Astrocyte of the hippocampus (primary cell): ENCODE measurements at places on chromosomes 12 and 14.
A peak's percentile ranks its signal among the peaks of the same experiment; 100 is the strongest.

GRCh38 chr12:118189741-118190191 lies 53.8 kb downstream of the PEBP1 start:
- peak; percentile 76 for DNase-seq

DNA sequence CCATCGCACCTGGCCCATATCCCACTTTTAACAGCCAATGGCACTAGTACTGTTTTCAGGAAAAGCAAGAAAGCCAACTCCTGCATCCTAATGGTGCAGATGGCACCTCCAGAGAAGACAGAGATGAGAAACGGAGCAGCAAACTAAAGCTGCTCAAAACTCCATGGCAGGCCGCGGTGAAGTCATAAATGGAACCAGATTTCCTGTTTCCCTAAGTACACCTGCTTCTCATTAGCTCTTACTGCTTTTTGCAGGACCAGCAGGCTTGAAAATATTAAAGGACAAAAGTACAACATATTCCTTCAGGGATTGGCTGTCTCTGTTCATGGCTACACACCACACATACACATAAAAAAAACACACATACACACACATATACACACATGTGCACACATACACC lies 36.7 kb upstream of the LGALS3 start:
- DNase-seq = no peak

DNA sequence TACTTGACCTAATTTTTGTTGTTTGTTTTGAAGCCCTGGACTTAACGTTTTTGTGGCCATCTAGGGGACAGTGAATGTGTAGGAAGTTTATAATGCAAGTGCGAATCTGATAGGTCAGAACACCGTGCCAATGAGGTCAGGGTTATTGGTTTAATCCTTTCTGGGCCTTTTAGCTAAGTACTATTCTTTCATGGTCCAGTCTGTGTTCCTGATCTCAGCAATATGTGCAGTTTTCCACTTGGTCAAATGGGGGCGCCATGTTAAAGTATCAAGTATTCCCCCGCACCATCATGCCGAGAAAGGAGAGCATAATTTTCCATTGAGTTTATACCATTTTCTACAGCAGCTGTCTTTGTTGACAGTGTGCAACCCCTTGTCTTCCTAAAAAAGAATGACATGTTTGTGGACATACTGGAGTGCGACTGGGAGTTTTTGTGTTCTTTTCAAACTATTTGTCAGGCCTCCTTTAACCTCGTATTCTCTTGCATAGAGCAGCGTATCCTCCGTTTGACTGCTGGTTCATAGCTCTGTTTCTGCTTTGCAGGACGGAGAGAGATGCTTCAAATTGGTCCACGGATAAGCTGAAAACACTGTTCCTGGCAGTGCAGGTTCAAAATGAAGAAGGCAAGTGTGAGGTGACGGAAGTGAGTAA lies 1.3 kb downstream of the AHSA1 start:
- peak; percentile 84 for DNase-seq

- DNase-seq = no peak
Measured at GRCh38 chr12:11204173-11204572, 17.4 kb upstream of the TAS2R42 start.

DNA sequence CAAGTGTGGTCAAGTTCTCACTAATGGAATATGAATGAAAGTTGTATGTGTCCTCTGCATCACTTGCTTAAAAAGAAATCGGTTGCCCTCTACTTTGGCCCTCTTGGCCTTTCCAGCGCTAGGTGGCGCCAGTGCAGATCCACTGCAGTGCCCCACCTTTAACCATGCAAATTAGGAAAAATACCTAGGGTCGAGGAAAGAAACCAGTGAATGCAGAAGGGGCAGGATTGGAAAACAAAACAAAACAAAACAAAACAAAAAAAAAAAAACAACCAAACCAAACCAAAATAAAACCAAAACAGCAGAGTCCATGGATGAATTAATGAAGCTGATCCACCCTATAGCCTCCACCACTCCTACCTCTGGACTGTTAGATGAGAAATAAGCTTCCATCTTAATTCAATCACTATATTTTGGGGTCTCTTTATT lies 12.9 kb upstream of the NEMF start:
- DNase-seq = peak; percentile 86

DNA sequence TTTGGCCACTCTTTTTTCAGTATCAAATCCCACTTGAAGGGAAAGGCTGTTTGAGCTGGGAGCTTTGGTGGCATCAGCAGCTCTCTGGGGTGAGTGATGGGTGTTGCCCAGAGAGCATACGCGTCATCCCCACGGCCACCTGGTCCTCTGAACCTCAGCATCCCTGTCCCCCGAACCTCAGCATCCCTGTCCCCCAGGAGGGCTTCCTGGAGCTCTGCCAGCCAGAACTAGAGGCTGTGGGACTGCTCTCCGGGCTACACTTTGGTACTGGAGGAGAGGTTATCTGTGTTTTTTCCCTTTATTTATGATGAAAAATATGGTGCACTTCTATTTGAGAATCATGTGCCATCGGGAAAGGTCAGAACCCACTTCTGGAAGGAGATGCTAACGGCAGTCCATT lies 131.5 kb upstream of the RTL1 start:
- DNase-seq = no peak

- no peak for DNase-seq
Measured at GRCh38 chr12:12798480-12798879, 13.0 kb downstream of the APOLD1 start.

- peak; percentile 72 for DNase-seq
Measured at GRCh38 chr12:69024907-69025306, 91.9 kb upstream of the CPM start.

DNA sequence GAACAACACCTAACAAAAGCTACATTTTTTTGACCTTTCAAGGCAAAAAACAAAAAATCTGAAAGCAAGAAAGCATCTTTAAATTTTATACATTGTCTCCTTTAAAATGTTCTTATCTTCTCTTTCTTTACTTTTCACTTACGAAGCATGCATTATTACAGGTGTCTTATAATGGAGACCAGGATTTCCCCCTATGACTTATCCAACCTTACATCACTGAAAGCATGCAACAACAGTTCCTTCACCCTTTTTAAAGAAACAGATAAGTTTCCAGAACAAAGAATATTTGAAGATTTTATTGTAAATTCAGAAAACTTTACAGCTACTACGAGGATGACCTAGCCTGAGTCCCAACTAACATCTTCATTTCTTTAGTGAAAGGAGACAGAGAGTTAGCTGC lies 277.2 kb downstream of the AKAP6 start:
- peak; percentile 55 for DNase-seq

- DNase-seq = no peak
Measured at GRCh38 chr12:90079529-90080210, 371.0 kb upstream of the ATP2B1 start.

DNA sequence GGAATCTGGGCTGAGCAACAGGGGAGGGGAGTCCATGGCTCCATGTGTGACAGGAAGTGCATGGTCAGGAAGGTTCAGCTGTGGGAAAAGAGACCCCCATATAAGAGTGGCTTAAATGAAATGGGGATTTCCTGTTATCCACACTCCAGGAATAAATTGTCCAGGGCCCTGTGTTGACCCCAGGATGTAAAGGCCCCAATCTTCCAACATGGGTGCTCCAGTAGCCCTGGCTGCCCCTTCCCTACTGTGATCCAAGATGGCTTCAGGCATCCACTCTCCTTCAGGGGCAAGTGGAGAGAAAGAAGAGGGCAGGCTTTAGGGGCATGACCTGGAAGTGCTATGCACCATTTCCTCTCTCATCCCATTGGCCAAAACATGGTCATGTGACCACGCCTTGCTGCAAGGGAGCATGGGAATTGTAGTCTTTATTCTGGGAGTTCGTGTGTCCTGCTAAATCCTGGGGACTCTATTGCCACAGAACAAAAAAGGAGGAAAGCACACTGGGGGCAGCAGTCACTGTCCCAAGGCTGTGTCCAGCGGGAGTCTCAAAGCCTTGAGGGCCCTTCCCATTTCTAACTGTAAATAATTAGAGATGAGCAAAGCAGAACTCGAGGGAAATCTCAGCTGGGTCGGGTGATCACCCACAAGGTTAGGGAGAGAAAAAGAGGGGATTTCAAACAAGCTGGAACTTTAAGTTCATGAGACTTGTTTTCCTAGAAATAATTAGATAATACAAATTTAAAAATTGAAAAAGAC lies 289.2 kb downstream of the ADGRD1 start:
- no peak for DNase-seq

GRCh38 chr14:100883789-100884101 lies 19.8 kb downstream of the RTL1 start:
- no peak for DNase-seq

DNA sequence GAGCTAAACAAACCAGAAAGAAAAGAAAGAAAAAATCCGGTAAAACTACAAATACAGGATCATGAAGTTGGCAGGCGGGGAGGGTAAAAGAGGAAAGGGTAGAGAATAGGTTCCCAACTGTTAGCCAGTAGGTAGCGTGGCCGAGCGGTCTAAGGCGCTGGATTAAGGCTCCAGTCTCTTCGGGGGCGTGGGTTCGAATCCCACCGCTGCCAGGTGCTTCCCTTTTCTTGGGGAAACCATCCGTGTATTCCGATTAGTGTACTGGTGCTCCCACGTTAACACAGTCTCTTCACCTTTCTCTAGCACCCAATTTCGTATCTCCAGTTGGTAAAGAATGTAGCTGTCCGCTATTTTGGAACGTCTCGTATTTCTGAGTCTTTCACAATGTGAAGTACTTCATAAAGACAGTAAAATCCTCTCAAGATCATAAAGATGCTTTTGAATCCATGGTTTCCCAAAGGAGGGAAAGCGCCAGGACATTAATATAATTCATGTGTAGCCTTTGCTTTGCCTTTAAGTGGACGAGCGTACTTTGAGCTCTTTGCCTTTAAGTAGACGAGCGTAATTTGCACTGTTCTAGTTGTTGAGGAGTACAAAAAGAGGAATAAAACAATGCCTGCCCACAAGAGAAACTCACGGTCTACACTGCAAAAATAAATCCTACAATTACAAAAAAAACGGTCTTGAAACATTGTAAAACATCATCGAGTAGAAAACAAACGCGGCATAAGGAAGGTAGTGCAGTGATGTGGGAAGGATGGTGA lies 19.0 kb upstream of the RNASE12 start:
- peak; percentile 74 for DNase-seq

- DNase-seq = peak; percentile 74
Measured at GRCh38 chr12:1791104-1791841, 29.1 kb upstream of the LRTM2 start.
